ENCODE measurements at places on chromosomes 12 and 14.

DNA sequence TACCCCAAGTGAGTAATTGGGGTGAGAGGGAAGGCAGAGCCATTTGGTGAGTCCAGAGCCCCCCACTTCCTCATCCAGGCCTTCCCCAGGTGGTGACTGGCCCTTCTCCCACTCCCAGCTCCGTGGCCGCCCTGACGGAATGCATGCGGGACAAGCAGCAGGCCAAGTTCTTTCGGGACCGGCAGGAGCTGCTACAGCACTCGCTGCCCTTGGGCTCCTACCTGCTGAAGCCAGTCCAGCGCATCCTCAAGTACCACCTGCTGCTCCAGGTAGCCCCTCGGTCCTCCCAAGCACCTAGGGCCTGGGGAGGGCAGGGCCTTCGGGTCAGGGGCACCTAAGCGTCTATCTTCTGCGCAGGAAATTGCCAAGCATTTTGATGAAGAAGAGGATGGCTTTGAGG is 26.5 kb downstream of the PLEKHG3 start:
- DNase-seq: no peak

DNA sequence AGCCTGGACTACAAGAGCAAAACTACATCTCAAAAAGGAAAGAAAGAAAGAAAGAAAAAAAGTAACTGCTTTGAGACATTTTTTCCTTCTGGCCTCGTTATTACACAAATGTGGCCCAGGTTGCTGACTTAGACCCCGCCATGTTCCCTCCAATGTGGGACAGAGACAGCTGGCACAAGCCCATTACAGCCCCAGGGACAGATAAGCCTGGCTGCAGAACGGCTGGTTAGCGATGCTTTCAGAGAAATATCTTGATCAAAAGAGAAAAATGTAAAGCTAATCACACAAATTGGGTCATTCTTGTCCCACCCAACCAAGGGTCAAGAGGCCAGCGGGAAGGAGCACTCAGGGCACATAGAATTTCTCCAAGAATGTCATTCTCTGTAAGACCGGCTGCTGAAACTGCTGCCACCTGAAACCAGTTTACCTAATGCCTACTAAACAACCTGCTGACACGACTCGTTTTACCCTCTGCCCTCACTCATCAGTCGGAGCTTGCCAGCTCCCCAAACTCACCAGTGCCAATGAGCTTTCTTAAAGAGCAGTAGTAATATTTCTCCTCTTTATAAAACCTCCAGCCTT is 63.1 kb downstream of the TNFAIP2 start:
- no peak for DNase-seq

DNA sequence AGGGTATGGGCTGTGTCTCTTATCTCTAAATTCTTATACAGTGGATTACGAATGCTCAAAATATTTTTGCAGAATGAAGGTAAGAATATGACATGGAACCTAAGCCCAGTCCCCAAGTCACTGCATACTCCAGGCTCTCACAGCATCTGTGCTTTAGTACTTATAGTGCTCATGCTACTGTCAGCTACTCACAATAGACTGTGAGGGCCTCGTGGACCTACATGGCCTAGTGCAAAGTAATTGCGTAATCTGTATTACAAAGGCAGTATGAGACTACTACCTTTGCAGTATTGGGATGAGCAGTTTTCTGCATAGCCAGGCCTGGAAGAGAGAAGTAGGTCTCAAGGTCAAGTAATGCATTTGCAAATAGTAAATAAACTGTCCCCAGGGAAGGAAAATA is 27.9 kb downstream of the VWF start:
- DNase-seq: no peak

DNA sequence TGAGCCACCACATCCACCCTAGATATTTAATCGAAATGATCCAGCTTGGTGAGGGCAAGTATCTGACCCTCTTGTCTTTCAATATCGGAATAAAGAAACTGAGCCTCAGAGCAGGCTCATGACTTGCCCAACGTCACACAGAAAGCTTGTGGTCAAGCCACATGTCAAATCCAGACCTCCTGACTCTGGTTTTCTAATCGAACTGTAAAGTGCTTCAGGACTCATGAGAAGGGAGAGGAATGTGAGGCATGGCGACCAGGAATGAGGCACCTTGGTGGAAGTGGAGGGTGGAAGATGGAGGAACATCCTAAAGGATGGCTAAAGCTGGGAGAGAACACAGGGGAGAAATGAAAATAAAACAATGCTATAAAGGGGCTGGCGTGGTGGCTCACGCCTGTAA is 27.9 kb upstream of the SPPL3 start:
- no peak for DNase-seq

GRCh38 chr12:124747426-124748161 is 116.1 kb downstream of the SCARB1 start:
- no peak for DNase-seq

- DNase-seq: peak; percentile 89
These were observed 92.9 kb upstream of the EGLN3 start for GRCh38 chr14:34043627-34044372.

- no peak for DNase-seq
These were observed 72.4 kb downstream of the MAP1LC3B2 start for GRCh38 chr12:116631619-116632018.

DNA sequence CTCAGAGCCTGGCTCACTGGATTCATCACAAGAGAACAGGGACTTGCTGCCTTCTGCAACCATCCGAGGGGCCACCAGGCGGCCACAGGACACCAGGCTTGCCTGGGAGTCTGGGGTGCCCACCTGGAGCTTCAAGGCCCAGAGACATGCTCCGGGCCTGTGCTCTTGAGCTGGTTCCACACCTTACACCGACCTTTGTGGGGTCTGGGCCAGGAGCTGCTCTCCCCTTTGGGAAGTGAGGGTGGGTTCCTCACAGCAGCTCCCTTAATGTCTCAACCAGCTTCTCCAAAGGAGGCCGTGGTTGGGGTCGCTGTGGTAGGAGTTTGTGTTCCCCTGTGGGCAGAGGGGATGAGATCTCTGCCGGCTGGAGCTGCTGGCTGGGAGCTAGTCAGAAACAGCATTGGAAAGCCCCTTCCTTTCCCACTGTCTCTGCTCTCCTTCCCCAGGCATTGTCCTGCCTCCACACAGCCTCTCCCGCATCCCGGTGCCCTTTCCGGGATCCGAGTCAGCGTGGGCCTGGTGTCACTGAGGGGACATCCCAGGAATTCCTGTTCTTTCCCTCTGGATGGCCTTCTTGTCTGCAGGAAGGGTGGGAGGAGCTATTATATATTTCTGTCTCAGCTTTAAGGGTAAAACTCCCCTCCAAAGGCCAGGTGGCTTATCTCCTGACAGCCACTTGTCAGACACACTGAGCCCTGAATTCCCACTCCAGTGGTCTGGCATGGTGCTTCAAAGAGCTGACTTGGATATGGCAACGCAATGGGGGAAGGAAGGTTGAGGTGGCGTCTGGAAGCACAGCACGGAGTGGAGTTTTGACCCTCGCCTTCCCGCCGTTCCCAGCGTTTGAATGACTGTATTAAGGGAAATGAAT is 5.1 kb upstream of the PAPLN start:
- no peak for DNase-seq

GRCh38 chr14:61110316-61111082 is 129.5 kb downstream of the SLC38A6 start:
- no peak for DNase-seq

DNA sequence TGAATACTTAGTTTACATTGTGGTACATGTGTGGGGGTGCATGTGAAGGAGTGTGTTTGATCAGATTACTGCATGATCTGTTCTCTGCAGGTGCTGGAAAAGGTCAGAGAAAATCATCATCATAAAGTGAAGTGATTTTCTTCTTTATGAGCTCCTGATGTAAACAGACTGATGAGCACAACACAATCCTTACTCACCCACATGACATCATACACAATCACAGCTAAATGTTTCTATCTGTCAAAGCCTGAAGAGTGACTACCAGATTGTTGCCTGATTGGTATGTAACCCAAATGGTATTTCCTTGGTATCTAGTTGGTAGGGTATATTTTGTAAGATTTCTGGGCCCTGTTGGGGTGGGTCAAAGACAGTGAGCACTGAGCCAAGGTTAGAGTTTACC is 270.8 kb downstream of the FOXG1 start:
- DNase-seq: no peak

DNA sequence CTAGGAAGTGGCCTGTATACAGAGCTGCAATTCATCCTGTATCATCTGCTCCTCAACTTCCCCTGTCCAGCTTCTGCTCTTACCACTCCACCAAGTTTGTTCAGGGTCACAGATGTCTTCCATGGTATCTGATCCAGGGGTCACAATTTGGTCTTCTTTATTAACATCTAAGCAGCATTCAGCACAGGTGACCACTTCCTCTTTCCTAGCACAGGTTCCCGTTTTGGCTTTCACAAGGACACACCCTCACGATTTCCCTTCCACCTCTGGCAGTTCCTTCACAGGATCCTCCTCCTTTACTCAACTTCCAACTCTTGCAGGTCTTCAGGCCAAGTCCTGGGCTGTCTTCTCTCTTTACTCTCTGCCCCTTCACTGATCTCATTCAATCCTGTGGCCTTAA is 93.6 kb downstream of the TTC7B start:
- DNase-seq: no peak

- DNase-seq: no peak
These were observed 87.3 kb upstream of the RFX4 start for GRCh38 chr12:106495354-106495965.

DNA sequence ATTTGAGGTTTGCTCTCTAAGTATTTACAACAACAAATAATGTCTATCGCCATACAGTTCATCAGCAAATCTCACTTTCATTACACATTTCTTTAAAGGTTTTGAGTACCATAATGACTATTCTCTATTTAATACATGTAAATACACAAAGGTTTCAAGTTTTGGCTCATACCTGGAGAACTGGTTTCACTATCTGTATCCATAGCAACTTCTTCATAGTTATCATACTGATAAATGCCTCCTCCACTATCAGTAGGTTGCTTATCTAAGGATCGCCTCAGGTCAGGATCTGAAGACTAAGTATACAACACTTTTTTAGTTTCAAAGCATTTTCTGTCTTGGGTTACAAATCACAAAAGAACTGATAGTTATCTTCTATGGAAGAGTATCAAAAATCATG is 21.4 kb downstream of the ZFC3H1 start:
- DNase-seq: no peak

- no peak for DNase-seq
These were observed 216.8 kb downstream of the ZFP36L1 start for GRCh38 chr14:68576031-68576430.

GRCh38 chr12:51393676-51394545 is 2.7 kb upstream of the GALNT6 start:
- peak; percentile 87 for DNase-seq

GRCh38 chr12:46187023-46187422 is 81.8 kb downstream of the SLC38A1 start:
- no peak for DNase-seq

DNA sequence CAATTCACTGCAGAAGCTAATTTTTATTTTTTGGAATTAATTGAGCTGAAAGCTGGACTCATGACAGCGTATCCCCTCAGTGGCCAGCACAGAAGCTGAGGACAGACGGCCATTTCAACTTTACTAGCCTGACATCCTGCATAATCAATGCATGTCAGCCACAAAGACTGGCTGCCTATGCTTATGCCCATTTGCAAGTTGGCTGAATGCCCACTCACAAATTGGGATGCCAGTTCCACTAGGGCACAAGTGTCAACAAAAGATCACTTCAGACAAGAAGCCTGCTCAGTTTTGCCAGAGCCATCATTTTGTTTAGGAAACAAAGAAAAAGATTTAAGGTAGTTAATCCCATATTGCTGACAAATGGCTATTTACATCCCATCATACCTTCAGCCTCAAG is 417.6 kb downstream of the NOVA1 start:
- no peak for DNase-seq

Measured in CD4-positive, alpha-beta T cell treated with Interleukin-4 for 4 hours (primary cell).